Fibroblast of skin of scalp (primary cell): ENCODE measurements at places on chromosomes 4 and X.

- DNase-seq, result no peak
These were observed 57.2 kb upstream of the NPNT start for GRCh38 chr4:105838082-105838481.

DNA sequence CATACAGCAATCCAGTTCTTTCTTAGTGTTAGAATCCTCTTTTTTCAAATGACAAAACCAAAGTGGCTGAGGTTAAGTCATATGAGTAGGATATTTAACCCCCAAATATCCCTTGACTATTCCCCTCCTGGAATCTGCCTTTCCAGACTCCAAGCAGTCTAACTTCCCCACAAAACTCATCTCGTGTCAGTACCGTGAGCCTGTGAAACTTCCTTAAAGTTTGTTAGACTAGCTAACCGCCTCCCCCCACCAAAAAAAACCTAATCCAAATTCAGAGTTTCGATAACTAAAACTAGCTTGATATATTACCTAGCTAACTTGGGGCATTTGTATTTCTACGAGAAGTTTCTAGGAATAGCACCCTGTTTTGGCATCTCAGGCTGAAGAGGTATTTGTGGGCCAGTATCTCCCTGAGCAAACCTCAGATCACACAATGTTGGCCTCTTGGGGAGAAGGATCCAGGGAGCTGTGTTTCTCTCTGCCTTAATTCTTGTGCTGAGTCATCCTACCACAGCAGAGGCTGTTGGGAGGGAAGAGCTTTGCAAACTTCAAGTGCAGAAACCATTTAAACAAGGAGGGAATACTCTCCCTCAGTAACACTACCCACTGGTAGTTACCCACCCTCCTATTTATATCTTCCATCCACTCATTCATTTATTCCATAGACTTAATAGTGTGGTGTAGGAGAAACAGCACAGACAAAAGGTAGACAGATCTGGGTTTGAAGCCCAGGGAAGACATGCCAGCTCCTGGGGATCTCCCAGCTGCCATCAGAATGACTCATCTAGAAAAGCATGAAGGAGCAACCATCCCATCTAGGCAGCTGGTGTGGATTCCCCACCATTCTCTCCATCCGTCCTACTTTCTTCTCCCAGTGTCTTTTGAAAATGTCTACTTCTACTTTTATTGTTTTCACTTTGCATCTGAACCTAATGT lies 39.3 kb upstream of the TXK start:
- DNase-seq, result peak; percentile 90

DNA sequence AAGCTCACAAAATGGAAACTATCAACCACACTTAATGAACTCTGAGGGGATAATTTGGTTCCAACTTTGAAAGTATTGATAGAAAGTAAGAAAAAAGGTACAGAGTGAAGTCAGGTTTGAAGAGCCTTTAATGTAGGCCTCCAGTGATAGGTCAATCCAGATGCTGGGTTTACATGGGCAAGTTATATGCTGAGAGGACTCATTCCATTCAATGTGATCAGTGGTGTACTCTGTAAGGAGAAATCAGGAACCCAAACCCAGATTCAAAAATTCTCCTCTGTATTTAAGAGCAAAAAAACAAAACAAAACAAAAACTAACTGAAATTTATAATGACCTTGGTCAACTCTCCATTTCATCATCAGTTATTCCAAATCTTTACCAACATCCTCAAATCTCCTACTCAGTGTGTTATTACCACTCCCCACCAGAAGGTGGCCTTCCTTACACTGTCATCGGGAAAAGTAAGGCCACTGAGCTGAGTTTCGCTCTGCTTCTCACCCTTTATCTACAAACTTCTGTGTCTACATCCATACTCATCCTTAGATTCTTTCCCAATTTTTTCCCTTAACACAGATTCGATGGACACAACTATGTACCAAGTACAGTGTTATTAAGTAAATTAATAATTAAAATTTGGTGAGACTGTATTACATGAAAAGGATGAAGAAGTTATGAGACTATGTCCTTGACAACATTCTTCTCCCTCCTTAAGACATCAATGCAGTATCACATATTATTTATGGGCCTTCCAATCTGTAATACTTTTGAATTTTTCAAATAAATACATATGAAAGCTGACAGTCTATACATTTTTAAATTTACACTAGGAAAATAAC lies 88.3 kb downstream of the ZAR1 start:
- peak; percentile 69 for DNase-seq

GRCh38 chr4:187656959-187657358 lies 338.6 kb upstream of the ZFP42 start:
- DNase-seq, result peak; percentile 23

DNA sequence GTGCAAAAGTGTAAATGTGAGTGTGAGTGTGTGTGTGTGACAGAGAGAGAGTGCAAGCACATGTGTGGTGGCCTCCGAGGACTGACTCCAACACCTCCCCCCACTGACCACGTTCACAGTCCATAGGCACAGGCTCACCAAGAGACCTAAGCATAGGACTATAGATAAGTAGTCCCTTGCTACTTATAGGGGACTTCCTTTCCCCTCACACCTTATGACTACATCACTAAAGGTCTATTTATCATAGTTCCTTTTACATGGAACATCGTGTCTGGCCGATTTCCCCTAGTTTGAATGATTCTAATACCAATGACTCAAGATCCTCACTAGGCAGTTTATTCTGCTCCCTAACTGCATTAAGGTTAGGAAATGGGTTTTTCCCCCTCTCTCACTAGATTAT lies 17.8 kb downstream of the FRMPD3 start:
- no peak for DNase-seq

GRCh38 chrX:1911401-1912128 lies 296.7 kb downstream of the ASMT start:
- no peak for DNase-seq

GRCh38 chrX:19646282-19646681 lies 131.0 kb upstream of the MAP3K15 start:
- no peak for DNase-seq

GRCh38 chr4:128525387-128525786 lies 237.8 kb upstream of the PGRMC2 start:
- DNase-seq, result peak; percentile 69
